ENCODE measurements at places on chromosomes 16 and 17.

DNA sequence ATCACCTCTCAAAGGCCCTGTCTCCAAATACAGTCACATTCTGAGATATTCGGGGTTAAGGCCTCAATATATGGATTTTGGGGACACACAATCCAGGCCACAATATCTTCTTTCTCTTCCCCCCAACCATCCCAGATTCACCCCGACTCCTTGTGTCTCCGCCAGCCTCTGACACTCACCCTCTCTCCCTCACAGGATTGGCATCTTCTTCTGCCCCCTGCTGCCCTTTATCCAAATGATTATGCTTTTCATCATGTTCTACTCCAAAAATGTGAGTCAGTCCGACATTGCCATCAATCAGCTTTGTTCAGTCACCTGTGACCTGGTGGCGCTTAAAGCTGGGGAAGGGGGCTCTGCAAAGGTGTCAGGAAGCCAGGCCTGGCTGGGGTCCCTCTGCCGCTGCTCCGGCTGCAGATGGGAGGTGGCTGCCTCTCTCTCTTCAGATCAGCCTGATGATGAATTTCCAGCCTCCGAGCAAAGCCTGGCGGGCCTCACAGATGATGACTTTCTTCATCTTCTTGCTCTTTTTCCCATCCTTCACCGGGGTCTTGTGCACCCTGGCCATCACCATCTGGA, 35.1 kb downstream of the GDE1 start:
- no peak for DNase-seq

- DNase-seq, result no peak
Observed at GRCh38 chr16:57469046-57469445, 6.6 kb downstream of the POLR2C start.

- DNase-seq, result no peak
Observed at GRCh38 chr17:45427181-45427835, 5.4 kb downstream of the ARHGAP27 start.

DNA sequence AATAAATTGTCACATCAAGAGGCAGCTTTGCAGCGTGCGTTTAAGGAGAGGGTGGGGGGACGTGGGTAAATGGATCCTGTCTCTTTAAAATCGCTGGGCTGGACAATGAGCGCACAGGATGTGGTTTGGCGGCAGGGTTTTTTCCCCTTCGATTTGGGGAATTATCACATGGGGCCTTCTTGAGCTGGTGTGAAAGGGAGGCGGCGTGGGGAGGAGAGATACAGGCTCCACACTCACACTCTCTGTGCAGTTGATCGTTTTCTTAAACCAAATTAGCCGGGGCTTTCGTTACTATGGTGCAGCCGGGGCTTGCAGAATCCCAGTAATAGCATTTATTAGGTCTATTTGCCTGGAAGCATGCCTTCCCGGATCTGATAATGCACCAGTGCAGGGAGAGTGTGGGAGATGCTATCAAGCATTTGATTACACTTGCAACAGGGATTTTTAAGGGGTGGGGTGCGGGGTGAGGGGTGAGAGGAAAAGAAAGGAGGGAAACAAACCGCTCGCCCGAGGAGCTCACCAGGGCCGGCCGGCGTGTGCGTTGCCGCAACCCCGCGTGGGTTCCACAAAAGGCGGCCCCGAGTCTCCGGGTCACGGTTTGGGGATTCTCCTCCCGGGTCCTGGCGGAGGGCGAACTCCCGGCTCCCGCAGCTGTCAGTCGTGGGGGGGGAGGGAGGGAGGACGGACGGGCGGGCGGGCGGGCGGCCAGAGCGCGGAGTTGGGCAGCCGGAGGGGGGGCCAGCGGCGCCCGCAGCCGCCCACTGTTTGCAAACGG, 58.8 kb upstream of the GSE1 start:
- DNase-seq, result peak; percentile 66

DNA sequence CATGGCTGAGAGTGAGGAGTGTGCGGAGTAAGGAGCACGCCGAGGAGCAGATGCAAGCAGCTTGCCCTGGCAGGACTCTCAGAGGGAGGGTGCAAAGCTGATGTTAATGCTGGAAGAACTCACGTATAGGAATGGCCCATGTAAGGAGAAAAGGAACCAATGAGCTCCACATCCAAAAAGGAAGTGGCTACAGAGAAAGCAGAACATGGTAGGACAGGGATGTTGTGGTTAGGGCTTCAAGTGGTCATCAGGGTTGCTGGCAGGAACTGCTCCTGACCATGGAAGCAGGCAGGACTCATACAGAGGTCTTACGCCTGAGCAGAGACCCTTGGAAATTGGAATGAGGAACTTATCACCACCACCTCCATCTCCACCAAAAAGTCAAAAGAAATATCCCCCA, 5.2 kb downstream of the MYO1D start:
- no peak for DNase-seq

- no peak for DNase-seq
Observed at GRCh38 chr16:5580296-5580695, 482.7 kb upstream of the EEF2KMT start.

DNA sequence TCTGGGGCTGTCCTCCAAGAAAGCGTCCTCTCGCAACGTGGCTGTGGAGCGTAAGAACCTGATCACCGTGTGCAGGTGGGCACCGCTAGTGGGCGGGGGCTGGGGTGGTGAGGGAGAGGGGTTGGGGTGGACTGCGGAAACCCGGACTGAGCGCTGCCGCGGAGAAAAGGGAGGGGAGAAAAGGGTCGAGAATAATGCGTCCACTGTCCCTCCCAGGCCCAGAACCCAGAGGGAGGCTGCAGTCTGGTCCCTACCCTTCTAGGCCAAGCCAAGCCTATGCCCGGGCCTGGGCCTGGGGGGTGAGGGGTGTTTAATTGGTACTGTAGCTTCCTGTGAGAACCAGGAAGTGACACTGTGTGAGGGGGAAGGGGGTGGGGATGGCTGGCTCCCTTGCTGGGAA, 464 bp downstream of the RUNDC3A start:
- no peak for DNase-seq

- no peak for DNase-seq
Observed at GRCh38 chr17:60524463-60525327, 1.3 kb downstream of the APPBP2 start.

DNA sequence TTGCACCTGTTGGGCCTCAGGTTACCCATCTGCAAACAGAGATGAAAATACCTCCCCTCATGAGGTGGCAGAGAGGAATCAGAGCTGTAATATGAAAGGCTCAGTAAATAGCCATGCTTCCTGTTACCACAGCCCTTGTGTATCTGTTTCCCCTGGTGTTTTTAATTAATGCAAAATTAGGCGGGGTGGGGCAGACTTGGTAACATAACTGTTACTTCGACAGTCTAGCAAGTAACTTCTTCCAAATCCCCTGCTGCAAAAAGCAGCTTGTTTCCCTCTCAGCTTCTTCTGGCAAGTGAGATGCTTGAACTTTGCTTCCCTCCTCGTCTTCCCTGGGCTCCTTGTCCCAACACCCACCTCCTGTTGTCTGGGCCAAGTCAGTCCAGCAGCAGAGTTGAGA, 381.5 kb downstream of the CPPED1 start:
- DNase-seq, result no peak

- DNase-seq, result peak; percentile 60
Observed at GRCh38 chr17:57833179-57833939, 16.5 kb downstream of the MRPS23 start.
